ENCODE measurements at places on chromosomes 4 and X.

DNA sequence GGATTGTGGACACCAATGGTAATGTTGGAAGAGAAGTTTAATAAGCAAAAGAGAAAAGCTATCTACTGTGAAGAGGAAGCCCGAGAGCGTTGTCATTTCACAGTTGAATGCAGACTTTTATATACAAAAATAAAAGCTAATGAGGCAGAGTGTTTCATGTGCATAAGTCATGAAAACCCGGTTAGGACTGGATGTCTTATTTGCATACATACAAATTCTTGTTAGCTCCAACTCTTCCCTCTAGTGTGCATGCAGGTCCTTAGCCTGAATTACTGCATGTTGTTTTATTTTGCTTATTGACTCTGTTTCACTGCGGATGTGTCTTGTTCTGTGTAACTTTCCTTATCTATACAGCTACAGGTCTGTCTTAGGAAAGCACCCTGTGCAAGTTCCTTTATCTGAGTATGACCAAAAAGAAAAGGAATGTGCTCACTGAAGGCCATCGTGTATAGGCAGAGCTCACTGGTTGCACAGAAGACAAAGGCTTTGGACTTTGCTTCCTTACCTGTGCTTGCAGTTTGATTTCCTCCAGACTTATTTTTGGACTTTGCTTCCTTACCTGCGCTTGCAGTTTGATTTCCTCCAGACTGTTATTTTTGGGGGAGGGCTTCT is 25.1 kb upstream of the UGT2B11 start:
- no peak for DNase-seq

DNA sequence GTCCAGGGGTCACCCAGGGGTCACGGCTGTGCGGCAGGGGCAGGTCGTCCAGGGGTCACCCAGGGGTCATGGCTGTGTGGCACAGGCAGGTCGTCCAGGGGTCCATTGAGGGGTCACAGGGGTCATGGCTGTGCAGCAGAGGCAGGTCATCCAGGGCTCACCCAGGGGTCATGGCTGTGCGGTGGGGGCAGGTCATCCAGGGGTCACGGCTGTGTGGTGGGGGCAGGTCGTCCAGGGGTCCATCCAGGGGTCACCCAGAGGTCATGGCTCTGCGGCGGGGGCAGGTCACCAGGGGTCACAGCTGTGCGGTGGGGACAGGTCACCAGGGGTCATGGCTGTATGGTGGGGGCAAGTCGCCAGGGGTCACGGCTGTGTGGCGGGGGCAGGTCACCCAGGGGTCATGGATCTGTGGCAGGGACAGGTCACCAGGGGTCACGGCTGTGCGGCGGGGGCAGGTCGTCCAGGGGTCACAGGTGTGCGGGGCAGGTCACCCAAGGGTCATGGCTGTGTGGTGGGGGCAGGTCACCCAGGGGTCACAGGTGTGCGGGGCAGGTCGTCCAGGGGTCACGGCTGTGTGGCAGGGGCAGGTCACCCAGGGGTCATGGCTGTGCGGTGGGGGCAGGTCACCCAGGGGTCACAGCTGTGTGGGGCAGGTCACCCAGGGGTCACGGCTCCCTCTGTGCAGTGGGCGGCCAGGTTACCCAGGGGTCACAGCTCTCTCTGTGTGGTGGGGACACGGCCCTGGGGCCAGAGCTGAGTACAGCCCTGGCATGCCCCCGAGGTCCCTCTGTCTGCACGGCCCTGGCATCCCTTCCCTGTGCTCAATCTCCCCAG is 16.0 kb downstream of the ATP5ME start:
- DNase-seq = no peak

GRCh38 chr4:153295131-153295755 is 49.2 kb upstream of the MND1 start:
- DNase-seq = no peak

- no peak for DNase-seq
These were observed 42.8 kb downstream of the BRWD3 start for GRCh38 chrX:80766916-80767315.

DNA sequence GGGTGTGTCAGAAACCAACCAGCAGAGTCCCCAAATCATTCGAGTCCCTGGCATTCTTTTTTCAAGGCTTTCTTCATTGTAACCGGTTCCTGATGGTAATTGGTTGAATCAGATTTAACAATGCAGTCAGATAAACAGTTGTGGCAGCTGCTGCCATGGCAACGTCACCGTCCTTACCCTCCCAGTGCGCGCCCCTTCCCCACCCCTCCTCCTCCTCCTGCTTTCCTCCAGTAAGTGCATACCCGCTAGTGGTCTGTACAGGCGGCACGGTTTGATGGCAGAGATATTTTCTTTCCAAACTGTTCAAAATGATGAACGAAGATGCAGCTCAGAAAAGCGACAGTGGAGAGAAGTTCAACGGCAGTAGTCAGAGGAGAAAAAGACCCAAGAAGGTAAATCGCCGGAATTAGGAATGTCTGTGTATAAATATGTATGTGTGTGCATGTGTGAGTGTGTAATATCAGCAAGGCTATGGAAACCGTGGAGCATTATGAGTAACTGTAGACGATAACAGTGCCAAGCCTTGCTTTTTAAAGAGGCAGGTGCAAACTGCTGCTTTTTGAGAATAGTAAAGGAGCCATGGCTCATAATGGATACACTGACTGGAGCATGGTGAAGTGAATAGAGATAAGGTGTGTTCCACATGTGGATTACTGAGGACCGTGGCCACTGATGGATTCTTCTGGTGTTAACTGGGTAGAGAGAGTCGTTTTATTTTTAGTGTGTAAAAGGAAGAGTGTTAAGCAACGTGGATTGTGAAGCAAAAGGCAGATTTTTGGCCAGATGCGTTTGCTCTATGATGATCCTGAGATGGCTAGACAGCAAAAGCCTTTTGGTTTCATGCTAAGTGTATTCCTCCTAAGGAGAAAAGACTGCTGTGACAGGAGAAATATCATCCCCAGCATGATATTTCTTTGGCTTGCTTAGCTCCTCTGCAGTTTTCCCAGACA is at the start of gene ANK2:
Gene ANK2, plus strand, starts transcription at position 233 of the 950 bp plus-strand sequence. Its CDS starts 76 bp downstream, at position 309.
- no peak for DNase-seq

- DNase-seq = peak; percentile 85
These were observed 27.2 kb downstream of the TACC3 start for GRCh38 chr4:1748465-1748995.

DNA sequence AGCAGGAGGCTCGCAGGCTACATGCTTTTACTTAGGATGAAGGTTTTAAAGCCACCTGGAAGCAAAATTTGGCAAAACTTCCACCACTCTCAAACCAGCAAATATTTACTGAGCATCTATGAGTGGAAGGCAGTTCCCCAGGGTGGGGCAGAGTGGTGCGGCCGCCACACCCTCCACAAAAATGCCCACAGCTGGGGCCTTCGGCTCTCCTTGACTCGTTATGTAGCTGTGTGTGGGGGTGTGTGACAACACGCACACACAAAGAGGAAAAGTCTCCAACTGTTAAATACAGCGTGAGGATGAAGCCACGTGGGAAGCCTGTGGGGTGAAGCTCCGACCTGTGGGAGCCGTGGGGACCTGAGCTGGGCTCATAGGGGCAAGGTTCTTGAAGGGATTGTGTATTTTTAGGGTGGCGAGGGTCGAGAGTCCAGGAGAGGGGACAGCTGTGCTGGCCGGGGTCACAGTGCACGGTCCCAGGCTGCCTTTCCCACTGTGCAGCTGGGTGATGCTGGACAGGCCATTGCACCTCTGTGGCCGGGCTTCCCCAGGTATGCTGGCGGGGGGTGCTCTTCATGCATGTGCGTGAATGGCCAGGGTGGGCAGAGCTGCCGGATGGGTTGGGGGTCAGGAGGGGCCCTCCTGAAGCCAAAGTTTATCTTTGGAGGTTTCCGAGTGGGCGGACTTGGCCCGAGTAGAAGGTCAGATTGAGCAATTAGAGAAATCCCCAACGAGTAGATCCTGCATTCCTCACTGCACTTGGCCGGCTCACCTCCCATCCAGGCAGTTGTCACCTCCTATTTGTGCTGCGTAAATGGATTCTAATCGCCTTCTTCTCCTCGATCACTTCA is 25.4 kb downstream of the SORCS2 start:
- DNase-seq = no peak

- no peak for DNase-seq
These were observed 254.5 kb upstream of the RPS6KA3 start for GRCh38 chrX:20521222-20521621.

DNA sequence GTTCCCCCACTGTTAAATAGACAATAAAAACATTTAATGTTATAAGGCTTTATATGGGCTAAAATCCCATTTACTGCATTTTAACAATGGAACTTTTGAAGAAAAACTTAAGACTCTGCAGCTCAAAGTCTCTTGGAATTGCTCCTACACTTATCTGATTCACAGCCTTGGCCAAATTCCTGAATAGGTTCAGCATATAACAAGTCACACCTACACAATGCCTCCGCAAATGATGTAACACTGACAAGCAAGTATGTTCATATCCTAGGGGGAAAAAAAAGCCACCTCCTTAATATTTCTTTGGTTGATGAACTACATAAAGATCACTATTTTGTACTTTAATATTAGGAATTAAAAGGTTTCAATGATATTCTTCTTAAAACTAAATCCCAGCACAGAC is 34.5 kb downstream of the RPS6KA6 start:
- DNase-seq = no peak

- DNase-seq = no peak
These were observed 35.0 kb downstream of the CCDC158 start for GRCh38 chr4:76385974-76386373.

GRCh38 chrX:95675011-95675410 is 1009.6 kb upstream of the DIAPH2 start:
- DNase-seq = no peak

GRCh38 chr4:150051111-150051510 is 27.1 kb upstream of the DCLK2 start:
- DNase-seq = no peak

GRCh38 chr4:47855350-47855749 is 17.5 kb upstream of the CORIN start:
- DNase-seq = no peak

- DNase-seq = no peak
These were observed 15.6 kb upstream of the MAP7D3 start for GRCh38 chrX:136266828-136267227.

GRCh38 chrX:40167233-40167849 is 69.6 kb upstream of the BCOR start:
- no peak for DNase-seq

DNA sequence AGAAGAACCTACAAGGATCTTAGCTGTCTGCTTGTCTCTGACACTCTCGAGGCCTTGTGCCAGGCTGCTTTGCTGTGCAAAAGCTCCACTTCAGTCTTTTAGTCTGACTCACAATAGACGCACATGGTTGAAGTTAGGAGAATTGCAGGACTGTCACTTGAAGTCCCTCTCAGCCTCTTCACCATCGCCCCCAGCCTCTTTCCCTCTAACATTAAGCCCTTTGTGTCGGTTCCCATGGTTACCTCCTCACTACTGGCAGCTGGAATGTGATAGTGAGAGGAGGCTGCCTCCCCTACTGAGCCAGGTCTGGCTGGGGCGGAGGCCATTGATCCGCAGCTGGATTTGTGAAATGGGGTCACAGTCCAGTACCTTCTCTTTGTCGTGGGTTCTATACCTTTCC is 201.8 kb downstream of the SOWAHB start:
- DNase-seq = no peak

- DNase-seq = no peak
These were observed 27.7 kb upstream of the VCX start for GRCh38 chrX:7815166-7815805.

DNA sequence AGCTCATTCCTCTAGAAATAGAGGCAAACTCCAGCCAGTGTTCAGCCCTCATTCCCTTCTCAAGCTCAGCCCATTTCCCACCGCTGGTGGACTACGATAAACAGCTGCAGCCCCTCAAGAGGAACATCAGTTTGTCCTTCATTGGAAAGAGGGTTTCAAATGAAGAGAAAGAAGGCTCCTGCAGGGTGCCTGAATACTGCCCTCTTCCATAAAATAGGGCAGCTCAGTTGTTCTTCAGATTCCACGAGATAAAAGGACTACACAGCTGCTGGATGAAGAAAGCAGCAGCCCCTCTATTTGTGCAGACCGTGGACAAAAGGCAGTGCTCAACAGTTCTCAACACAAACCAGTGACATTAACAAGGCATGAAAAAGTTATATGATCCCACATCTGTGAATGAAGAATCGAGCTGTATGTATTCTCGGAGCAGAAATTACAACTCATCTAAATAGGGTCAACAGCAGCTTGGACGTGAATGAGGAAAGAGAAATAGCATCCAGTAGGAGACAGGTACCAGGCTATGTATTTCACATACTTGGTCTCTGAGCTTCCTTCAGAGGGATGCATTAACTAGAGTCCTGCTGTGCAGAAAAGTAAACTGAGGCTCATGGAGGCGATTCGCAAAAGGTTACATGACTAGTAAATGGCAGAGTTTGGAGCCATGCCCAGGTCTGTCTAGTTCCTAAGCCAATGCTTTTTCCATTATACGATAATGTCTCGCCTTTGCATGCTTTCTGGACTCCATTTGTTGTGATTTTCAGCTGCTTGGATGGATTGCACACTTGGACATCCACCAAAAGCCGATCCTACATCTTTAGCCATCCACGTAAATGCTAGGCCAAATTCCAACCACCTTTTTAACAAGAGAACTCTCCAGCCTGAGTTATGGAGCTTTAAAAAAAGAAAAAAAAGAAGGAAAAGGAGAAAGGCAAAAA is 301.2 kb upstream of the PPARGC1A start:
- DNase-seq = no peak

DNA sequence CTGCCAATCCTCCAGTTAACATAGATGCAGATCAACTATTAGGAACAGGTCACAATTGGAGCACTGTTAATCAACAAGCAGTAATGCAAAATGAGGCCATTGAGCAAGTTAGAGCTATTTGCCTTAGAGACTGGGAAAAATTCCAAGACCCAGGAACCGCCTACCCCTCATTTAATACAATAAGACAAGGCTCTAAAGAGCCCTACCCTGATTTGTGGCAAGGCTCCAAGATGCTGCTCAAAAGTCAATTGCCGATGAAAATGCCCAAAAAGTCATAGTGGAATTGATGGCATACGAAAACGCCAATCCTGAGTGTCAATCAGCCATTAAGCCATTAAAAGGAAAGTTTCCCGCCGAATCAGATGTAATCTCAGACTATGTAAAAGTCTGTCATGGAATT is 20.5 kb upstream of the TRIM61 start:
- DNase-seq = no peak

DNA sequence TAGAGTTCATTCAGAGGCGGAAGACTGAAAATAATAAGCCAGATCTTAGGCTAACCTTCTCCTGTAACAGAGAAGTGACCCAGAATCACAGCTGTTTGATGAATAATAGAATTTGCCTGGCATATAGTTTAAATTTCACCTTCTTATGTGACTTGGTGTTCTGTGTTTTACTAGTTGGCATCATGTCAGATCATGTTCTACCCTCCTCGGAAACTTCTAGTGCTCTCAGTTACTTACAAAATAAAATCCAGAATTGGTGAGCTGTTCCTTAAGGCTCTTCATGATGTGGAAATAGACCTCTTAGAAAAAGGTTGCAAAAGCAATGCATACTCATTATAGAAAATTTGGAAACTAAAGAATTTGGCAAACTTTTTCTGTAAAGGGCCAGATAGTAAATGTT is 31.1 kb downstream of the TMEM164 start:
- DNase-seq = no peak

DNA sequence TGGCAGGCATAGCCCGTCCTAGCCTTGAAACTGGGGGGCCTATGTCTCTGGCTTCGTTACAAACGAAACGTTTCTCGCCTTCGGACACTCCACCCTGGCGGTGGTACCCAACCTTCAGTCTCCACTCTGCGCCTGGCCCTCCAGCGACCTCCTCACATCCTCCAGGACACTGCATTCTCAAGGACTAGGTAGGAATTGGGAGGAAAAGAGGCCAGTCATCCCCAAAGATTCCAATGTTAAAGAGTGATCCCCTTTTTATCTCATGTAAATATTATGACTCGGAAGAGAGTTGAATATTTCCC is 2.1 kb upstream of the NKX6-1 start:
- no peak for DNase-seq

- no peak for DNase-seq
These were observed 47.0 kb upstream of the STOX2 start for GRCh38 chr4:183858011-183858615.
